Chondrocyte (in vitro differentiated cells): ENCODE measurements at places on chromosomes 16 and 17.
A peak's percentile ranks its signal among the peaks of the same experiment; 100 is the strongest.

DNA sequence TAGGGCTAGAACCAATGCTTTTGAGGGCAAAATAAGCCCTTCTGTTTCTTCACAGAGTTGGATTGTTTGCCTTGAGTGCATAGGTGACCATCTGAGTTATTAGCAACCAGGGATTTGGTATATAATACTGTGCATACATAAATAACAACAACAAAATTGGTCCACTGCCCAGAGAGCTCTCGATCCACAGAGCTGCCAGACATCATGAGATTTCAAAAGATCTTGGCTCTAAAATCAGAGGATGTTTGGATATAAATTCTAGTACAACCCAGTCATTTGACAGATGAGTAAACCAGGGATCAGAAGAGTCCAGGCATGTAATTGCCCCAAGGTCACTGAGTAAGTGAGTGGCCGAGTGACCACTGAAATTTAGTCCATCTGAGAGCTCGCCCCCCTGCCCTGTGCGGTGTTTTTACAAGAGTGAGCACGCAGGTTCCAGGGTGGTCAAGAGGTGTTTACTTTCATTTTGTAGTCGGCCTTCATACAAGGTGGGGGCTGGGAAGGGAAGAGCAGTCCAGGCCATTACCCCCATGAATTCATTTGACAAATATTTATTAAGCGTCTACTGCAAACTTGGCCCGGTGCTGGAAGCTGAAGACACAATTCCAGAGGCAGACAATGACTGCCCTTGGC is 1.8 kb upstream of the MT2A start:
- no peak for DNase-seq

GRCh38 chr16:10896723-10897122 is 19.7 kb downstream of the CIITA start:
- DNase-seq: no peak

- DNase-seq: no peak
Measured at GRCh38 chr16:69903865-69904415, 47.2 kb upstream of the CLEC18A start.

DNA sequence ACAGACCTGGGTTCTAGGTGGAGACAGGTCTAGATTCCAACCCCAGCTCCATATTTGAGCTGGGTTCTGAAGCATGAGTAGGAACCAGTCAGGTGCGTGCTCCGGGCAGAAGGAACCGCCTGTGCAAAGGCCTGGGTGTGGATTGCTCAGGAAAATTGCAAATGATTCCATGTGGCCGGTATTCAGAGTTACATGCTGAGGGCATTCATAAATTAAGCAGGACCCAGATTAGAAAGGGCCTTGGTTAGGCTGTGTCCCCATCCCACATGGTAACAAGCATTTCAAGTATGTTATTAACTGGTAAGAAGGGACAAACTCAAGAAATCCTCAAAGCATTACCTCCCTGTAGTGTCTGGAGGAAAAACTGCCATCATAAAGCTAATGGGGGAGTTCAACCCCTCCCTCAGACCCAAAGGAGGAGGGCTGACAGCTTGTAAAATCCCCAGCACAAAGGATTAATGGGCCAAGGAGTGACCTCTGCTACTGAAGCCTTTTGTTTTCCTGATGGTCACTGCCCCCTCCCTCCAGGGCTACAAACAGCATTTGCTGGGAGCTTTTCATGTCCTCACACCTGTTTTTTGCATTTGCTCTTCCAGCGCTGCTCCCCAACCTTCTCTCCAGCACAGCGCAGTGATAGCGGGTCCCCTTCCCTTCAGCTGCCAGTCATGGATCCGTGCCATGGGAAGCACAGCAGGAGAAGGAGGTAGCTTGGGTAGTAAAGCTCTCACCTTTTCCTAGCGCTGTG is 218.0 kb downstream of the C16orf95 start:
- no peak for DNase-seq

GRCh38 chr17:62941358-62941991 is 24.6 kb upstream of the TANC2 start:
- no peak for DNase-seq

DNA sequence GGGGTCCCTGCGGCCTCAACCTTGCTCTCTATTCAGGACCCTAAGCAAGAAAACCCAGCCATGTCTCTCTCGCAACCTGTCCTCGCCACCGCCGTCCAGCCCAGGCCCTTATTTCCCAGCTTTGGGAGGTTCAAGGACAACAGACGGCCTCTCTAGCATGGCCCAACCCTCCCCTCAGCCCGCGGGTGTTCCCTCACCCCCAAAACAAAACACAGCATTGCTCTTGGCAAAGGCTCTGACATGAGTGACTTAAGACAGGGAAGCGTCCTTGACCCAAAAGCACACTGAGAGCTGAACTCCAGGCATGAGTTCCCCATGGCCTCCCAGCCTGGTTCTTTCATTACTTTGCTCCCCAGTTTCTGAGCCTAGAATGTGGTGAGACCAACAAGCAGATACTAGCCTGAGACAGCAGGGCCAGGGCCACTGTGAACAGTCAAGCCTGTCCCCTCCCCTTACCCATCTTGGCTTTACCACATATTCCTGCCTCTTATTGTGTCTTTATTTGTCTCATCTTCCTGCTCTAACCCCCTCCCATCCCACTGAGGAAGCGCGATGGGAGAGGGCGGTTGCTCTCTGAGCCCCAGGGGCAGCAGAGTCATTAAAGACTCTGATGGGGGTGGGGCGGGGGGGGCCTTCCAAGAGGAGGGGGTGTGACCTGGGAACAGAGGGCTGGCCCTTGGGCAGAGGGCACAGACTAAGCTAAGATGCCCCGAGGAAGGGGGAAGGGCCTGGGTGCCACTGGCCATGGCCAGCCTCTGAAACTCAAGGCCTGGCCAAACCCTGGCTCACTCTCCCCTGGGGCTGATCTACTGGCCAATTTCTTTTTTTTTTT is 11.8 kb downstream of the SREBF1 start:
- no peak for DNase-seq

- DNase-seq: no peak
Measured at GRCh38 chr16:75495076-75495674, at the start of gene CHST6. Gene CHST6, minus strand, starts transcription at chr16:75495441. Its CDS starts 15,613 bp downstream, at chr16:75479828.

DNA sequence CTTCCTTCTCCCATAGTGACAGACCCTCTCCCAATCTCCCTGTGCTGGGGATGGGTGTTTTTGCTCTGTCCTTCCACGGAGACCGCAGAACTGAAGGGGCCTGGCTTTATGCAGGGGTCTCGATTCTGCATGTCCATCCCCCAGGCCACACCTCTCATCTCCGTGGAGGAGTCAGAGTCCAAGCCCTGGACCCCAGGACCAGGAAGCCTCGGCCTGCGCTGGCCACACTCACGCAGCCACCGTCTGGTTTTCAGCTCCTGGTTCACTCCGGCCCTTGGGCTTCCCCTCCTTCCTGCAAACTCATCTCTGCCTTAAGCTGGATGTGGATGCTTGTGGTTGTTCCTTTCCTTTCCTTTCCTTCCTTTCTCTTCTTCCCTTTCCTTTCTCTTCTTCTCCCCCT is 90.8 kb downstream of the MGAT5B start:
- peak; percentile 64 for DNase-seq

GRCh38 chr17:35900708-35901480 is 20.7 kb upstream of the CCL5 start:
- no peak for DNase-seq
